ENCODE measurements at places on chromosomes 11 and 22.

- no peak for DNase-seq
Measured at GRCh38 chr22:27780161-27780575, 21.4 kb downstream of the MN1 start.

GRCh38 chr11:66326261-66327111 is 9.6 kb upstream of the CD248 start:
- no peak for DNase-seq

- no peak for DNase-seq
Measured at GRCh38 chr11:20351136-20351535, 12.4 kb upstream of the HTATIP2 start.

GRCh38 chr11:28169816-28170215 is 61.6 kb downstream of the METTL15 start:
- DNase-seq, result no peak

GRCh38 chr11:101348786-101349185 is 219.2 kb upstream of the PGR start:
- no peak for DNase-seq

DNA sequence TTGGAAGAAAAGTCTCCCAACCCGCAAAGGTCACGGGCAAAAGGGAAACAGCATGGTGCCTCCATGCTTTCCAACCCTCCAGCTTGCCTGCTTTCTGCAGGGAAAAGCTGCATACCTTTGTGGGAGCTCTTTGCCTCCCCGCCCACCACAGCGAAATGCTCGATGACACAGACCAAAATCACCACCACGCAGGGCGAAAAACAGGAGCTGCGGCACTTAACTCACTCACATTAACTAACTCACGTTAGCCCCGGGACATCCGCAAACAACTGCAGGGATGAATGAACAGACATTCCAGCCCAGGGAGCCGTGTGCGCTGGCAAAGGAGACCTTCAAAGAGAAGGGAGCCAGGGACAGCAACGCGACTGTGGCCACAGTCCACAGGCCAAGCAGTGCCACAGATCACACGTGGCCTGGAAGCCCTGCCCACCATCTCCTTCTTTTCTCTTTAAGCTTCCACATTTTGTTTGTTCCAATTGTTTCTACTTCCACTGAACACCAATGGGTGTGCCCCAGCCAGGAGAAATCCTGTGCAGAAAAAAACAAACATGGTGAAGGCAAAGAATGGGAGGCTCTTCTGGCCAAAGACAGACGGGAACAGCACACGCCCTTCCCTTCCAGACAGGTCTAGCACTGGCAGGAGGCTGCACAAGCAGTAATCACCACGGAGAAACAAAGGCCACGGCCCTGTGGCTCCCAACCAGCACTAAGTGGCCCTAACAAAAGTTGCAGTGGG is 39.3 kb downstream of the DUSP8 start:
- no peak for DNase-seq

DNA sequence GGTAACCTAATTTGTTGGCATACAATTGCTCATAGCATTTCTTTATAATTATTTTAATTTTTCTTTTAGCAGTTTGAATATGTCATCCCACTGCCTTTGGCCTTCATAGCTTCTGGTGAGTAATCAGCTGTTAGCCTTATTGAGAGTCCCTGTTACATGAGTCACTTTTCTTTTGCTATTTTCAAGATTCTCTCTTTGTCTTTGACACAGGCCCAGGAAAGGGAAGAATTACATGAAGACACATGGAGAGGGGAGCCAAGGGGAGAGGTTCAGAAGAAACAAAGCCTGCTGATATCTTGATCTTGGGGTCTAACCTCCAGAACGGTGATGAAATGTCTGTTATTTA is 418.2 kb downstream of the METTL15 start:
- DNase-seq, result no peak

- no peak for DNase-seq
Measured at GRCh38 chr11:132504501-132505041, 1027.7 kb downstream of the OPCML start.

DNA sequence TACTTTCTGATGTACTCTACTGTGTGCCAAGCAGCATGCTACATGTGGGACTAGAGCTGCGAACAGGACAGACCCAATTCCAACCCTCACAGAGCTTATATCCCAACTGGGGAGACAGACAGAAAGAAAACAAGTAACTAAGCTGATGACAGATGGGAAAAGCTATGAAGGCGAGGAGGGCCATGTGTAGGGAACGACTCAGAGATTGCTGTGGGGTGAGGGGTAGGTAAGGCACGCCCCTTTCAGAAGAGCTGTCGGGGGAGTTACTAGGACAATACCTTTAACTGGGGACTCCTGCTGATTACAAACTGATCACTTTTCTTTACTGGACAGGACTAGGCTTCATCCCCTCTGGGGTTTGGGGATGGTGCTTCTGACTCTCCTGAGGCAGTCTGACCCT is 48.9 kb downstream of the ST3GAL4 start:
- DNase-seq, result no peak

- DNase-seq, result no peak
Measured at GRCh38 chr11:45751430-45751829, 53.5 kb upstream of the SLC35C1 start.

DNA sequence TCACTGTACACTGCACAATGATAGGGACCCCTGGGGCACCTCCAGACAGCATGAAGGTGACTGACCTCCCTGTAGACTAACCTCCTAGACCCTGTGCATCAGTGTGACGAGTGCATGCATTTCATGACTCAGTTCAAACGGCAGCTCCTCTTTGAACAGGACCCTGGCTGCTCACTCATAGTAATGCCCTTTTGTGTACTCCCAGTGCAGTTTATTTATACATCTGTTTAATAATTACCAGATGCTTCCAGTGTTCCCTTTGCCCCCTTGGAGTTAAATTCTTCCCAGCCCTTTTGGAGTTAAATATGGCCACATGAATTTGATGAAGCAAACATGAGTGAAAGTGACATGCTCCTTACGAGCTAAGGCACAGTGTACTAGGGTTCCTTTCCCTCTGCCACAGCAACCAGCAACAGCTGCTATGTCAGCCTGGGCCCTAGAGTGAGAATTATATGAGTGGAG is 72.4 kb downstream of the PANX1 start:
- DNase-seq, result no peak

GRCh38 chr11:95322539-95322938 is 91.5 kb upstream of the SESN3 start:
- no peak for DNase-seq

GRCh38 chr11:111983187-111983986 is 41.8 kb upstream of the DLAT start:
- DNase-seq, result no peak

All from HS-27A (cell line).